ENCODE measurements at places on chromosomes 16 and 17.

DNA sequence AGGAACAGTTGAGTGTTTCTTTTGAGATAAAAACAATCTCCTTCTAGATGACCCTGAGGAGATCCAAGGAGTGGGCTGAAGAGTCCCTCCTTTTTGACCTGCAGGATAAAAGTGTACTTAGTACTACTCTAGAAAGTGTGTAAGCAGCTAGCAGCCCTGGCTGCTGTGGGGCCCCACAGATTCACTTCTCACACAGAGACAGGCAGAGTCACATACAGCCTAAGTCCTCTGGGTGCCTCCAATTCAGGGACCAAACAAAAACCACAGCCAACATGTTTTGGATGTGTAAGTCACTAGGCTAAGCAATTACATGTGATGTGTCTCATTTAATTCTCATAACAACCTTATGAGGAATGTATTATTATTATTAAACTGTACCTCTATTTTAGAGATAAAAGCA lies 97.1 kb downstream of the TMEM100 start:
- DNase-seq: peak; percentile 8

- DNase-seq: no peak
Observed at GRCh38 chr17:69820876-69821473, 254.1 kb upstream of the KCNJ16 start.

DNA sequence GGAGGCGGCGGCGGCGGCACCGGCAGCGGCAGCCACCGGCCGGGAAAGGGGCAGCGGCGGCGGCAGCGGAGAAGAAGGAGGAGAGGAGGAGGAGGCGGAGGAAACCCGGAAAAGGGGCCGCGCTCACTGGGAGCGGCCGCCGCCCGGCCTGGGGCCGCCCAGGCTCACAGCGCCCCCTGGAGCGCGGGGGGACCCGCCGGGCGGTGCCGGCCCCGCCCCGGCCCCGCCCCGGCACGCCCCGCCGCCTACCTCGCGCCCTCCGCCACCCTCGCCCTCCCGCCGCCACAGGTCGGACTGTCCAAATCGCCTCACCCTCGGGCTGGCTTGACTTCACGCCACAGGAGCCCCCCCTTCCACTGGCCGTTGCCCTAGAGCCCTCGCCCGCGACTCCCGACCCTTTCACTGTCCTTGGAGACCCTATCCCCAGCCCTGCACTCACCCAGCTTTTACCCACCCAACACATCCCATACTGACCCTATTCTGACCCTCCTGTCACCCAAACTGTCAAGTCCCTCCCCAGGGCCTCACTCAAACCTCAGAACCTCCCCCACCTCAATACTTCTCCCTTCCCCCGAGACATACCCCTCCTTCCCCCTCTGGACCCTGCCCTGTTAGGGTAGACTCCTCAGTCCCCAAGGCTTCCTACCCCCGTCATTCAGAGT lies at the start of gene CSNK2A2:
Gene CSNK2A2 (minus strand): TSS at position 85 of the 662 bp plus-strand sequence. CDS start 370 bp downstream, outside the sequence.
- peak; percentile 83 for DNase-seq

GRCh38 chr17:8946476-8946875 lies 19.0 kb downstream of the PIK3R5 start:
- DNase-seq: no peak

DNA sequence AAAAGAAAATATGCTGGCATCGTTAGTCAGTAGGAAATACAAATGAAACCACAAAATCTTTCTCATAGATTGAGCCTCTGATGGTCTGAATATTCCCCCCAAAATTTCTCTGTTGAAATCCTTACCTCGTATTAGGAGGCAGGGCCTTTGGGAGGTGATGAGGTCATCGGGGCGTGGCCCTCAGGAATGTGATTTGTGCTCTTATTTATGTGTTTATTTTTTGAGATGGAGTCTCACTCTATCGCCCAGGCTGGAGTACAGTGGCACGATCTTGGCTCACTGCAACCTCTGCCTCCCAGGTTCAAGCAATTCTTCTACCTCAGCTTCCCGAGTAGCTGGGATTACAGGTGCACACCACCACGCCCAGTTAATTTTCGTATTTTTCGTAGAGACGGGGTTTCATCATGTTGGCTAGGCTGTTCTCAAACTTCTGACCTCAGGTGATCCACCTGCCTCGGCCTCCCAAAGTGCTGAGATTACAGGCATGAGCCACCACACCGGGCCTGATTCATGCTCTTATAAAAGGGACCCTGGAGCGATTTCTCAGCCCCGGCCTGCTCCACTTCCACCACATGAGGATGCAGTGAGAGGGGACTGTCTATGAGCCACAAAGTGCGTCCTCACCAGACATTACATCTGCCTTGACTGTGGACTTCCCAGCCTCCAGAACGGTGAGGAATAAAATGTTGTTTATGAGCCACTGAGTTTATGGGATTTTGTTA lies 53.1 kb downstream of the DNAH17 start:
- DNase-seq: no peak

- no peak for DNase-seq
Observed at GRCh38 chr17:54920819-54921218, 20.2 kb downstream of the TOM1L1 start.

DNA sequence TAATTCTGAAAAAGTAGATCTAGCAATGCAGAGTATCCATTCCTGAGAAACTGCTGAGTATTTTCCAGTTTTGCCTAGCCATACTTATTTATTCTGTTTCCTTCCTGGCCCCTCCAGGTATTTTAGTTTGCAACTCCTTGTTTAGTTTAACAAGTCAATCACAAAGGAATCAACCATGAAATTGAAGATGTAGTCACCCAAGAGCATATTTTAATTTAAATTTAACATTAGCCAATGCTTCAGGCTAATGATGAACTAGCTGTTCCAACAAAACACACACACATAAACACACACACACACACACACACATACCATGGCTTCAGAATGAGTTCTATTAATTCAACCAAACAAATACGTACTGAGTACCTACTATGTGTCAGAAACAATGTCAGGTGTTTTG lies 332.8 kb upstream of the ERCC4 start:
- DNase-seq: no peak

- DNase-seq: no peak
Observed at GRCh38 chr16:259226-259625, 16.5 kb downstream of the RGS11 start.

GRCh38 chr16:50386774-50387173 lies 18.0 kb upstream of the BRD7 start:
- DNase-seq: no peak

DNA sequence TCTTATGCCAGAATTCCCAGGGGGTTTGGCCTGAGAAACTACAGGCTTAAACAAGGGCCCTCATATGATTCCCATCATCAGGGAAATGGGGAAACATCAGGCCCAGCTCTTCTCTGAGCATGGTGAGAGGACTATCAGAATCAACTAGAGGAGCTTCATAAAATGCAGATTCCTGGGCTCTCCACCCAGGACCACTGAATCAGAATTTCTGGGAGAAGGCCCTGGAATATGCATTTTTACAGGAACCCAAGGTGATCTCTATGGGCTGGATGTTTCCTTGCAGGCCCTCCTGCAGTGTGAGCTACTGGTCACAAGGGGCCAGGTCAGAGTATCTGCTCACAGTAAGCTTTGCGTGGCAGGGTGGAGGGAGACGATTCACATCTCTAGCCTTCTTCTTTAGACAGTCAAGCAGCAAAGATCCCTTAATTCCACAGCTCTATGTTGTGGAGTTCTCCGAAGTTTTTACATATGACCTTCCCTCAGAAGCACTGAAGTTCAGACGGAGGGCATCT lies 38.8 kb upstream of the HOXB13 start:
- no peak for DNase-seq

DNA sequence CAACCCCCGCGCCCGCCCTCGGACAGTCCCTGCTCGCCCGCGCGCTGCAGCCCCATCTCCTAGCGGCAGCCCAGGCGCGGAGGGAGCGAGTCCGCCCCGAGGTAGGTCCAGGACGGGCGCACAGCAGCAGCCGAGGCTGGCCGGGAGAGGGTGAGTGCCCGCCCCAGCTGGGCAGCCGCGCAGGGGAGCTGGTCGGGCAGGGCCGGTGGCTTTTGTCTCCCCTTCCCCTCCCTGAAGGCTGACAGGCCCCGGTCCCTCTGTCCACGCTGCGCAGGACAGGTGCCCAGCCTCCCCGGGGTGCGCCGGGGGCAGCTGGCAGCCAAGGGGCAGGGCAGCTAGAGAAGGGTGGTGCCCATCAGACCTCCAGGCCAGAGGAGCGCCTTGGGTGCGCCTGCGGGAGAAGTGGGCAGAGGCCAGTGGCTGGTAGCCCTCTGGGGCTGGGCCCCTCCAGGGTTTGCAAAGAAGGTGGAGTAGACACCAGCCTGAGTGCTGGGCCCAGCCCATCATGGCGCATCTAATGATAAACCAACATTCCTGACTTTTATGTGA lies 278 bp downstream of the ITGB4 start:
- DNase-seq: no peak

DNA sequence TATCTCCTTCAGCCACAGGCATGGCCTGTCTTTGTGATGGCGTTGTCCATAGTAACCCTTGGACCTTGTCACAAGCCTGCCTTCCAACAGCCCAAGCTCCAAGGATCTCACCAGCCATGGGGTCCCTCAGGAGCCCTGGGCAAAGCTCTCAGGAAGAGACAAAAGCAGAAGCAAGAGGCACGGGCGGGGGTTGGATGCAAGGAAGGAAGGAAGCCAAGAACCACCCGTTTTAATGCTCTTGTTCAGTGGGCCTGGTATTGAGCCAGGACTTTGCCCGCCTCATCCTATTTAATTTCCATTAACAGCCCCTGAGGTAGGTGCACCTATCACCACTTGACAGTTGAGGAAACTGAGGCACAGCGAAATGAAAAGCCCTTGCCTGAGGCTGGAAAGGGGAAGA lies 32.3 kb upstream of the GOSR2 start:
- DNase-seq: no peak

- no peak for DNase-seq
Observed at GRCh38 chr16:54724346-54724925, 206.2 kb upstream of the IRX5 start.

GRCh38 chr17:54007855-54008254 lies 185.1 kb downstream of the KIF2B start:
- no peak for DNase-seq

GRCh38 chr17:74827800-74828199 lies 31.9 kb downstream of the GRIN2C start:
- no peak for DNase-seq

- DNase-seq: peak; percentile 73
Observed at GRCh38 chr16:71412270-71413160, 29.3 kb downstream of the TLE7 start.

- no peak for DNase-seq
Observed at GRCh38 chr16:8591451-8591850, 1.1 kb upstream of the TMEM114 start.

- no peak for DNase-seq
Observed at GRCh38 chr16:53370827-53371226, 63.4 kb upstream of the RBL2 start.

DNA sequence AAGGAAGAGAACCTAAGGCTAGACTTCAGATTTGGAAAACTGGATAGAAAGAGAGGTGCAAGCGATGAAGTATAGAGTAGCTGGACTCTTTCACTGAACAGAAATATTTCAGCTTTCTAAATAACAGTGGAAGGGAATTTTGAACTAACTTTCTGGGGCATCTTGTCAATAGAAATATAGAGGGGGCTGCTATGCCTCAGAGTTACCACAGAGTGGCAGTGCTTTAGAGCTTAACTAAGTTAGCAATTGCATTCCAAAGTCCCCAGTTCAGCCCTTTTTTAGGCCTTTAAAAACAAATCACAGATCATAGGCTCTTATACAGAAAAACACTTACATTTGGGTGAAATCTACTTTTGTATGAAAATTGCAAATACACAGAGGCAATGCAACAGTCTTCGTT lies 154.2 kb upstream of the CDH8 start:
- no peak for DNase-seq

GRCh38 chr17:62652251-62653001 lies 25.0 kb downstream of the MRC2 start:
- peak; percentile 43 for DNase-seq

DNA sequence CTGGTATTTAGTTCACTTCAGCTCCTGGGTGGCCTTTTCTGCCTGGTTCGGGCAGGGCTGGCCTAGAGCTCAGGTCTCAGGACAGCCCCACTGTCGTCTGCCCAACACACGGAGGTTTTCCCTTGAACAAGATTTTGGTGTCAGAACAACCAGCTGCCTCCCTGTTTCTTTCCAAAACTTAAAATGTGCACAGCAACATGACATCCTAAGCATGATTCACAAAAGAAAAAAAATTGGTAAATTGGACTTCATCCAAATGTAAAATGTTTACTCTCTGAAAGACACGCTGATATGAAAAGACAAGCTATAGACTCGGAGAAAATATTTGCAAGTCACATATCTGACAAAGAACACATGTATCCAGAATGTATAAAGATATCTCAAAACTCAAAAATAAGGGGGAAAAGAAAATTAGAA lies 197.8 kb upstream of the CHMP6 start:
- DNase-seq: no peak

- DNase-seq: no peak
Observed at GRCh38 chr17:7557147-7557764, 1.3 kb upstream of the TNFSF13 start.

DNA sequence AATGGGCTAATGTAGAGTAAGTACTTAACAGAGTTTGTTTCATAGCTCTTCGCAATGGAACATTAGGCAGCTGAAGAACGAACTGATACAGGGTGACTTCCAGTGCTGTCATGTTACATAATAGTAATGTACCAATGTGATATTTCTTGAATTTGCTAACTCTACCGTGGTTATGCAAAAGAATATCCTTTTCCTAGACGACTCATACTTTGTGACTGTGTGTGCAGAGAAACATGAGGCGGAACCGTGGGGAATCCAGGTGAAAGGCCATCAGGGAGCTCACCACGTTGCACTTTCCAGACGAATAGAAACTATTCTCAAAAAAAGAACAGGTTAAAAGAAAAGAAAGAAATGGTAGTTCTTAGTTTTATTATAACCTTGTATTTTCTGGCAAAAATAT lies 13.2 kb downstream of the NOB1 start:
- no peak for DNase-seq

- DNase-seq: peak; percentile 74
Observed at GRCh38 chr16:23435500-23435899, 17.5 kb downstream of the COG7 start.

- DNase-seq: peak; percentile 86
Observed at GRCh38 chr17:38702166-38702915, 2.7 kb upstream of the MLLT6 start.

- peak; percentile 73 for DNase-seq
Observed at GRCh38 chr17:65294181-65294719, 157.1 kb downstream of the RGS9 start.

- no peak for DNase-seq
Observed at GRCh38 chr16:86359571-86359970, 150.8 kb upstream of the FOXF1 start.

- DNase-seq: no peak
Observed at GRCh38 chr17:9529033-9529700, 46.5 kb downstream of the STX8 start.

GRCh38 chr16:77310877-77311276 lies 111.7 kb downstream of the SYCE1L start:
- DNase-seq: no peak

All from stimulated activated CD4-positive, alpha-beta T cell treated with anti-CD3 and anti-CD28 coated beads, Interleukin-15, amount 100 ng/mL, for 24 hours (primary cell).